D721Med (cell line): ENCODE measurements at places on chromosomes 2 and 18.

GRCh38 chr2:27954771-27955383 lies 64.3 kb downstream of the BABAM2 start:
- DNase-seq: no peak

DNA sequence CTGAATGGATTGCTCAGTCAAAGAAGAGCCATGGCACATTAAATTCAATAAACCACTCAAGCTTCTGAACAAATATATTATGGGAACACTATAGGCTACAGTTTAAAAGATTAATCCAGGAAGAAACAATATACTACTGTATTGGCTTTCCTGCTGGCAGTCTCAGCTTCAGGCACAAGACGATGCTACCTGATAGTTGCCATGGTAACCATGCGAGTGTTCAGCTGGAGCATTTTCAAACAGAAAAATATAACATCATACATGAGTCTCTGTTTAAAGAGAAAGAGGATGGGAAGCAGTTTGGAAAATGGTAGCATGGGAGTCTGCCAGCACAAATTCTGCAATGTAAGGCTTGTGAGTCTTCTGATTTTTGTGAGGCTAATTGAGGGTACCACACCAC lies 65.9 kb upstream of the CPO start:
- no peak for DNase-seq

- DNase-seq: no peak
Observed at GRCh38 chr2:133568172-133568571, at the start of gene NCKAP5. NCKAP5 (minus strand) TSS chr2:133568463; CDS start chr2:133517526, 50,937 bp downstream.

DNA sequence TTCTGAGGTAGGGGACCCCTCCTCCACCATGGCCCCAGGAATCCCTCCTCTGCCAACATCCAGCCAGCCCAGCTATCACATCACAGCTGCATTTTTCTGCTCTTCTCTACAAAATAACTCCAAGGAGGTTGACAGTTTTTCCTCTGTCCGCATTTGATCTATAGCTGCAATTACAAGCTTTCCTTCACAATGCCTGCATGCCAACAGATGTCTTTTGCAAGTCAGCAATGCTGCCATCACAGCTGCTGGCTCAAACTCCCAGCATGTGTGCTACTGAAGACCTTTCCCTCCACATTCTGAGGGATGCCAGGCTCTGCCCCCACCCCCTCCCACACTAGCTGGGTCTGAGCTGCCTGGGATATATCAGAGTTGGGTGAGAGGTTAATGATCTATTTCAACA lies 51.7 kb downstream of the MCFD2 start:
- DNase-seq: no peak

DNA sequence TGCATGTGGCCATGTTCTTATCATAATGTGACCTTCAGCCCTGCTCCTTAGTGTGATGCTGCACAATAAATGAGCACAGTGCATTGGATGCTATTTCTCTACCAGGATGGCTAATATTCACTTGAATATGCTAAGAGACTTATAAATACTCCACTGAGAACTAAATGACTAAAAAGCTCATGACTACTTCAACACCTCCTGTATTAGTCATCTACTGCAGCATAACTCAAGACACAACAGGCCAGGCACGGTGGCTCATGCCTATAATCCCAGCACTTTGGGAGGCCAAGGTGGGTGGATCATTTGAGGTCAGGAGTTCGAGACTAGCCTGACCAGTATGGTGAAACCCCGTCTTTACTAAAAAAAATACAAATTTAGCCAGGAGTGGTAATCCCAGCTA lies 213.4 kb downstream of the RND3 start:
- DNase-seq: no peak
